Stomach (tissue), 19 donors: ENCODE measurements at places on chromosomes 2 and 18. TPM values are rescaled to one million over a fixed set of nuclear protein-coding genes. Genes with fewer than 3 reads are reported as not detected.

SH3RF3 gene
- 7.4 TPM for total RNA-seq

ACMSD gene
- total RNA-seq, result not detected

NPHP1 gene
- total RNA-seq, result 4.1 TPM

GBX2 gene
- total RNA-seq, result not detected

MGAT4A gene
- total RNA-seq, result 37.5 TPM

CROCC2 gene
- total RNA-seq, result not detected

RNF25 gene
- 5.1 TPM for total RNA-seq

ITPRIPL1 gene
- total RNA-seq, result 0.29 TPM

FKBP1B gene
- total RNA-seq, result 13.6 TPM

DNER gene
- 7.6 TPM for total RNA-seq

ASB18 gene
- not detected for total RNA-seq

FTCDNL1 gene
- total RNA-seq, result 0.58 TPM

- H3K27me3 ChIP-seq, result no peaks in the 10 kb centered on the region
- no peak overlapping the region for H3K27ac ChIP-seq
- no peaks in the 10 kb centered on the region for H3K36me3 ChIP-seq
Observed at GRCh38 chr2:210713122-210713521, 156.7 kb downstream of the CPS1 start.

- H3K4me1 ChIP-seq, result peaks cover 5% of the 10 kb centered on the region
- H3K27ac ChIP-seq, result no peak overlapping the region
- no peak overlapping the region for H3K4me3 ChIP-seq
- no peaks in the 10 kb centered on the region for H3K36me3 ChIP-seq
- DNase-seq, result peak; percentile 31
Observed at GRCh38 chr2:171598713-171599319, 76.5 kb downstream of the CYBRD1 start.

DNA sequence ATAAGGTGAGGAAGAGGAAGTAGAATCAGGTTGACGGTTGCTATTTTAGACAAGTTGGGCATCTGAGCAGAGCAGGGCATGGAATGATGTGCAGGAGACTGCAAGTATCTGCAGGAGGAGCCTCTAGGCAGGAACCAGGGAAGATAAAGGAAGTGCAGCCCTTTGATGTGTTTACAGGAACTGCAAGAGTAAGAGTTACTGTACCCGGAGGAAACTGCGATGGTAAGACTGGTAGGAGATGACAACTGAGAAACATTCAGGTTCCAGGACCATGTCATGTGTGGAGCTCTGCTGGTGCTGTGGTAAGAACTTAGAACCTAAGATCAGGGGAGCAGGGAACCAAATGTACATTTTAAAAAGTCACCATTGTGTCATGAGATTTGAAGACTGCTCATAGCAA is 134.3 kb upstream of the STON1 start:
- H3K4me1 ChIP-seq, result no peaks in the 10 kb centered on the region
- no peaks in the 10 kb centered on the region for H3K27me3 ChIP-seq
- no peak for DNase-seq
- no peak overlapping the region for H3K4me3 ChIP-seq
- H3K36me3 ChIP-seq, result no peaks in the 10 kb centered on the region

- no peaks in the 10 kb centered on the region for H3K27me3 ChIP-seq
- no peak overlapping the region for H3K27ac ChIP-seq
- no peak for DNase-seq
- no peak overlapping the region for H3K4me3 ChIP-seq
- H3K4me1 ChIP-seq, result no peaks in the 10 kb centered on the region
Observed at GRCh38 chr18:4960578-4960977, 236.5 kb downstream of the AKAIN1 start.

GRCh38 chr2:160932960-160933359 is 227.3 kb upstream of the TANK start:
- H3K27ac ChIP-seq, result no peak overlapping the region
- DNase-seq, result no peak
- H3K27me3 ChIP-seq, result no peaks in the 10 kb centered on the region
- H3K36me3 ChIP-seq, result no peaks in the 10 kb centered on the region
- no peak overlapping the region for H3K4me3 ChIP-seq

DNA sequence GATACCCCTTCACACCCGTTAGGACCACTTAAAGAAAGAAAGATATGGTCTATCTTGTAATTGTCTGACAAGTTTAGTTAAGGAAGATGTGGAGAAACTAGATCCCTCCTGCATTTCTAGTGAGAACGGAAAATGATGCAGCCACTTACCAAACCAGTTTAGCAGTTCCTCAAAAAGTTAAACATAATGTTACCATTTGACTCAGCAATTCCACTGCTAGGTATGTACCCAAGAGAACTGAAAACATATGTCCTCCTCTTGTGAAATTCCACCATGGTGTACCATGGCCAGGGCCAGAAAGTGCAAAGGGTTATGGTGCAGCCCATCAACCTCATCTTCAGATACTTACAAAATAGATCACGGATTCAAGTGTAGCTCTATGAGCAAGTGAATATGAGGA is 79.0 kb upstream of the ID2 start:
- H3K27ac ChIP-seq, result no peak overlapping the region
- DNase-seq, result no peak
- no peaks in the 10 kb centered on the region for H3K27me3 ChIP-seq
- no peak overlapping the region for H3K4me3 ChIP-seq
- no peaks in the 10 kb centered on the region for H3K4me1 ChIP-seq

DNA sequence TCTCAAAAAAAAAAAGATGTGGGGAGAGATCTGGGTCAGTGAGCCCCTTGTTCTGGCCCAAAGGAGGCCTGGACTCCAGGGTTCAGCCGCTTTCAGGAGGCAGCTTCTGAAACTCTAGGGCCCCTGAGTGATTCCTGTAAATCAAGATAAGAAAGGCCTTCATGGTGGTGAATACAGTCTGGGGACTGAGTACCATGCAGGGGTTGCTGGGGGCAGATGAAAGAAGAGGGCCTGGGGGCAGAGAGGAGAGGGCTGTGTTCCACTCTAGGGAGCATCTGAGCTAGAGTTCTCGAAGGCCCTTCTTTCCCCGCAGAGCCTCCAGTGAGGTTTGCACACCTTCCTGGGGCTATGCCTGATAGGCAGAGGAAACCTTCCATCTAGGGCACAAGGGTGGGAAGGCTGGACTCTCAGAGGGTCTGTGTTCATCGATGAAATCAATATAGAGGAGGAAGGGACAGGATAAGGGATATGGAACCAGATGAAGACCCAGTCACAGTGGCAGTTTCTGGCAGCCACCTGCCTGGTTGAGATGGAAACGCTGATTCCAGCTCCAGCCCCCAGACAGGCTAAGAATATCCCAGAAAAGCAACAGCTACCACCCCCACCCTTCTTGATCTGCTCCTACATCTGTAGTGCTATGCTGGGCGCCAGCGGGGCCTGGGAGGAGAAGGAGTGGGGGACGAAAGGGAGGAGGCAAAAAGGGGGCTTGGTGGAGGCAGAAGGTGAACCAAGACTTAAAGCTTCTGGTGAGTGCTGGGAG is 4.7 kb upstream of the CDK5R2 start:
- H3K27ac ChIP-seq, result no peak overlapping the region
- DNase-seq, result no peak
- H3K4me3 ChIP-seq, result no peak overlapping the region
- no peaks in the 10 kb centered on the region for H3K36me3 ChIP-seq

GRCh38 chr2:189952536-189953109 is 109.9 kb downstream of the MSTN start:
- H3K27me3 ChIP-seq, result no peaks in the 10 kb centered on the region
- no peak overlapping the region for H3K4me3 ChIP-seq
- no peaks in the 10 kb centered on the region for H3K4me1 ChIP-seq
- no peak overlapping the region for H3K27ac ChIP-seq
- DNase-seq, result no peak

DNA sequence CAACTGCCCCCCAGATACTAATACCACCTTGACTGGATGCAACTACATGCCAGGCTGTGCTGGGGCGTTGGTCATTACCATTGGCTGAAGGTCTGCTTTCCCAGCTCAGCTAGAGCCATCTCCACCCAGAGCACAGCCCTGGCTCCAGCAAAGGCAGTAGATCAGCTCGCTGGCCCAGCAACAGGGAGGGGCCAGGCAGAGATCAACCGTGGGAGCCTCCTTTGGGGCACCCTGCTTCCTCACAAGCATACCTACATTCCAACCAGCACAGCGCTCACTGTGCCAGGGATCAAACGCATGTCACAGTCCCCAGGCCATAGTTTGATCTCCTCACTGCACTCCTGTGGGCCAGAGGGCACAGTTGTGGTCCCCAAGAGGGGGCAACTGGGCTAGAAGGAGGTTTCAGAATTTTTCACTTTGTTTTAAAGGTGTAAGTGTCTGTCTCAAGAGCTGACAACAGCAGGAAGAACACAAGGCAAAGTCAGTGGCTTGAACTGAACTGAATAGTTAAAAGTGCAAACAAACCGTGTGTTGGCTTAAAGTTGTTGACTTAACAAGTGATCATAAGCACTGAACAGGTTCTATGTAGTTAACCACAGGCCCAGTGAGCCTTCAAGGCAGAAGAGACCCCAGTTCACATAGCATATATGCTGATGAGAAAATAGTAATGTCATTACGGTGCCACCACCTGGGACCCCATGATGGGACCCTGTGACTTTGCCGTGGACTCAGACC is 70.1 kb upstream of the BZW1 start:
- H3K4me3 ChIP-seq, result no peak overlapping the region
- no peaks in the 10 kb centered on the region for H3K27me3 ChIP-seq

DNA sequence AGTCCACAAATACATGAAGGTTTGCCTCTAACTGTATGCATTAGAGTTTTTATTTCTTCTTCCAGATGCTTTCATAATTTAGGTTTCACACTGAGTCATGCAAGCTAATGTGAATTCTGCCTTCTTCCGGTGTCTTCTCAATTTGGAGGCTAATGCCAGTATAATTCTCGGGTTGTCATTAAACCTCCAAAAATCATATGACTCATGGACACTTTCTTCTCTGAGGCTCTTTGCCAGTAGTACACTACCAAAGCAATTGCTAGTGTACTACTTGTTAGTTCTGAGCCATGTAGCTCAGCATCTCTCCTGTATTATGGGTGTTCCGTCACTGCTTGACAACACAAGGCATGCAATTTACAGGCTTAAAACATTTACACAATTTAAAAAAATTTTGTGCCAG is 137.1 kb downstream of the VWC2L start:
- H3K27ac ChIP-seq, result no peak overlapping the region
- DNase-seq, result no peak
- H3K36me3 ChIP-seq, result no peaks in the 10 kb centered on the region
- no peak overlapping the region for H3K4me3 ChIP-seq
- H3K27me3 ChIP-seq, result no peaks in the 10 kb centered on the region

DNA sequence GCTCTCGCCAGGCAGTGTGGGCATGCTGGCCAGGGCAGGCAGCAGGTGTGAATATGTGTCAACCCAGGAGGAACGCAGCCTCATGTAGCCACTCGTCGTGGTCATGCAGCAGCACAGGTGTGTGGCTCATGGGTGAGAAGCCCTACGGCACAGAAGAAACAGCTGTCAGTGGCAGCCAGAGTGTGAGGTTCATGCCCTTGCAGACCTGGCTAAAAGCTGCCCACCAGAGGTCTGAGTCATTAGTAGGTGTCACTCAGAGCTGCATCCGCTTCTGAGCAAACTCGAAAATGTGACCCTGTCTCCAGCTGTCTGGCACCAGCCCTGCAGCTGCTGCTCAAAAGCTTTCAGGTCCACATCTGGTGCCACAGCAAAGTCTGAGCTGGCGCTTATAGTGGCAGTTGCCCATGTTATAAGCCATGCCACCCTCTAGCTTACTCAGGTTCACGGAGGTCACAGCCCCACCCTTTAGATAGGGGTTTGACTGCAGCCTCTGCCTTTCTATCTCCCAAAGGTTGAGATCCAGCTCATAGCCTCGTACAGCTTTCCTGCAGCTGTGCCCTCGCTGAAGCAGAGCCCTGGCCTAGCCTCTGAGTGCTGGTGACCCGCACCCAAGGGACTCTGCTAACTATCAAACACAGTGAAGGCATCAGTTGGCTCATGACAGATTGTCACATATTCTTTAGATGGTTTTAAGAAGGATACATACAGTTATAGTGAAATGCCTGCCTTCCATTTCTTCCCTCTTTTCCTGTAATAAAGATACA is 195.0 kb downstream of the CCDC102B start:
- no peak overlapping the region for H3K4me3 ChIP-seq
- no peaks in the 10 kb centered on the region for H3K36me3 ChIP-seq
- no peak for DNase-seq

GRCh38 chr2:72673279-72673678 is 152.6 kb downstream of the EXOC6B start:
- no peaks in the 10 kb centered on the region for H3K27me3 ChIP-seq
- peaks cover 13% of the 10 kb centered on the region for H3K4me1 ChIP-seq
- H3K27ac ChIP-seq, result no peak overlapping the region
- no peaks in the 10 kb centered on the region for H3K36me3 ChIP-seq
- H3K4me3 ChIP-seq, result no peak overlapping the region

- H3K36me3 ChIP-seq, result peaks cover 46% of the 10 kb centered on the region
- DNase-seq, result no peak
- H3K27me3 ChIP-seq, result no peaks in the 10 kb centered on the region
- no peak overlapping the region for H3K27ac ChIP-seq
Observed at GRCh38 chr2:42658306-42658705, 89.9 kb downstream of the MTA3 start.

DNA sequence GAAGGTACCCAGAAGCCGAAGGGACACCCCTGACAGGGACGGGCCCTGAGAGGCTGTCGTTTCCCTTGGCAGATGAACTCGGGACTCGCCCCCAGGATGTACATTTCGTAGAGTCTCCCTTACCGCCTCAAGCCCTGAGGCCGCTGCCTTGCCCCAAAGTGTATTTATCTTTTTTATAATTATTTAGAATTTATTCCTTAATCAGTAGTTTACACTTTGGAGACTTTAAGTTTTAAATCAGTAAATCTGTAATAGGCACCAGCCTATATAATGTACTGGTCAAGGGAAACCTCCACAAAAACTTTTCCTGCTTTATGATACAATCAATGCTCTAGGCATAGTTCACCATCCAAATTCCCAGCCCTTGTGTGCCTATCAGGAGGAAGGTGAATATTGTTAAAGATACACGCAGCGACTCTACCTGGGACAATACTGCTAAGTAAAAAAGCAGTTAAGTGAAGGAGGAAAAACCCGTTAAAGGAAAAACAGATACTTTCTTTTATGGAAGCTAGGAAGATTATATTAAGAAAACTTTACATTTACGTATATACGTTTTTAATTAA is 848 bp downstream of the VRK2 start:
- H3K4me3 ChIP-seq, result peak overlapping the region; percentile 54
- peaks cover 7% of the 10 kb centered on the region for H3K36me3 ChIP-seq
- H3K27me3 ChIP-seq, result no peaks in the 10 kb centered on the region
- DNase-seq, result no peak

DNA sequence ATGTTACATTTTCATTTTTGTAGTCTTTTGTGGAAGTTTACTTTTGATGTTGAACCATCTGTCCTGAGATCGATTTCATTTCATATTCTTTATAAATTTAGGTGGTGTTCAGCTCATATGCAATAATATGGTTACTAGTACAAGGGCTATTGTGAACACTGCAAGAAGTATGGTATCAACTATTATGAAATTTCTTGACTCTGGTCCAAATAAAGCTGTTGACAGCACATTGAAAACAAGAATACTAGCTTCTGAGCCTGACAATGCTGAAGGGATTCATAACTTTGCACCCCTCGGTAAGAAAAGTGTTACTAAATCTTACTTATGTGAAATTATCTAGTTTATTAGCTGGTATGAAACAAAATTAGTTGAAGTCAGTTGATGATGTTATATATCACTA is 124.9 kb upstream of the TTC27 start:
- peaks cover 34% of the 10 kb centered on the region for H3K36me3 ChIP-seq
- H3K4me1 ChIP-seq, result no peaks in the 10 kb centered on the region
- H3K27ac ChIP-seq, result no peak overlapping the region
- no peaks in the 10 kb centered on the region for H3K27me3 ChIP-seq
- no peak for DNase-seq
- no peak overlapping the region for H3K4me3 ChIP-seq

GRCh38 chr2:12035029-12035720 is 288.7 kb downstream of the LPIN1 start:
- H3K4me3 ChIP-seq, result no peak overlapping the region
- no peak overlapping the region for H3K27ac ChIP-seq
- peaks cover 8% of the 10 kb centered on the region for H3K4me1 ChIP-seq
- no peak for DNase-seq
- no peaks in the 10 kb centered on the region for H3K36me3 ChIP-seq
